ENCODE measurements at places on chromosomes 13 and 19.

GRCh38 chr19:10612499-10613119 is 12.7 kb upstream of the SLC44A2 start:
- DNase-seq, result no peak

DNA sequence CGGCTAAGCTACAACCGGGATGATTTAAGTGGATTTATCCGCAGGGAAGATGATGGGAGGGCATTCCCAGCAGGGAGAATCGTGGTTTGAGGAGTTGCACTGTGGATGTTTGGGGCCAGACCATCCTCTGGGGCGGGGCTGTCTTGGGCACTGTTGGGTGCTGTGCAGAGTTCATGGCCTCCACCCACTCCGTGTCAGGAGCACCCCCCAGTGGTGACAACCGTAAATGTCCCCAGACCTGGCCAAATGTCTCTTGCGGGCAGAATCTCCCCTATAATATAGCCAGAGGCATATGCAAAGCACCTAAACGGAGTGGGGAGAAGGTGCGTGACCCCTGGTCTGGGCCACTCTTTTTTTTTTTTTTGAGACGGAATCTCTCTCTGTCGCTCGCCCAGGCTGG is 40.2 kb downstream of the SMIM24 start:
- DNase-seq, result peak; percentile 30

- no peak for DNase-seq
Observed at GRCh38 chr19:5683177-5683886, 2.5 kb downstream of the HSD11B1L start.

- peak; percentile 24 for DNase-seq
Observed at GRCh38 chr13:106118050-106118449, 417.4 kb downstream of the EFNB2 start.

DNA sequence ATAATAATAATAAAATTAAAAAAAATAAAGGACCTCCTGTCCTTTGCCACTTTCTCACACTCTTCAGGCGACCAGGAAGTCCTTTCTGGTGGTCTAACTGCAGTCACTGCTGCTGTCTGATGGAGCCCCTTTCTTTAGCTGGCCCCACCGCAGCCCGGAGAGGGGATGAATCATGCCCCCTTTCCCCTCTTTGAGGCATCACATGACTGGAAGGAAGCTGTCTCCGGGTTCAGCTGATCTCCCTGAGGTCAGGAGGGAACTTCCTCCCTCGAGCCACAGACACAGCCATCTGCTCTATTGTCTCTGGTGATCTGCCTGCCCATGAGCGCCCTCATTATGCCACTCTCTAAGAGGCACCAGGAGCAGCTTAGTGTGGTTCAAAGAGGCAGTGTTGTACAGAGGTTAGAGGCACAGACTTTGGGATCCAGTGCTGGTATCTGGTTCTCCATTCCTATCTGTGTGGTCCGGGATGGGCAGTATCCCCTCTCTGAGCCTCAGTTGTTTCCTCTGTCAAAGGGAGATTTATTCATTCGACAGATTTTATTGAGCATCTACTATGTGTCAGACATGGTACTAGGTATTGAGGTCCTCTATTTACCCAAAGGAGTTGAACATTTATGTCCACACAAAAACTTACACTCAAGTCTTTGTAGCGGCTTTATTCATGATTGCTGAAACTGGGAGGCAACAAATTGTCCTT is 30.0 kb downstream of the VAV1 start:
- DNase-seq, result no peak

DNA sequence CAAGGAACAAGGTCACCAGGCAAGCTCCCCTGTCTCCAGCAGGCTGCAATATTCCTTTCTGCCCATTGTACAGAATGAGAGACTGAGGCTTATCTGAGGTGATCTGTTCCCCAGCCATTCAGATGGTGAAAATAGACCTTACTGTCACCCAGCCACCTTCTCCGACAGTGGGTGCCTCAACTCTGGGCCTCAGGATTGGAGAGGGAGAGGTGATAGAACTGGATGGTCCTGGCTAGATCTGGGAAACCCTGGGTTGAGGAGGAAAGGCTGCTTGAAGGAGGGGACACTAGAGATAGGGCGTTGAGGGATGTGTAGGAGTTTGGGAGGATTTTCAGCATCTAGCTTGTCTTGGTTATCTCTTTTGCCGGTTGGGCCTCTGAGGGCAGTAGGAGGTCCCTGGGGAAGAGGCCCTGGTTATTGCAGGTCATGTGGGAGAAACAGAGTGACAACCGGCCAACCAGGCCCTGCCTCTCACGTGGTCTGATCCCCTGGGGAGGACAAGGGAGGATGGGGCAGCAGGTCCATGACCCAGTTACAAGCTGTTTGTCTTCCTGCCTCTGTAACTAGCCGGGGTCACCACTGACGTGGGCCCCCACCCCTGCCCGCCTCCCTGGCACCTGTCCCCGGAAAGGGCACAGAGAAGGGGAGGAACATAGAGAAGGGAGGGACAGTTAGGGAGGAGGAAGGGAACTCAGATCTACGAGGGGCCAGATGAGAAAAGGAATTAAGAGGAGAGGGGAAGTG is 8.2 kb downstream of the NFIC start:
- DNase-seq, result no peak

GRCh38 chr19:52527956-52528351 is 486 bp downstream of the ZNF808 start:
- no peak for DNase-seq

DNA sequence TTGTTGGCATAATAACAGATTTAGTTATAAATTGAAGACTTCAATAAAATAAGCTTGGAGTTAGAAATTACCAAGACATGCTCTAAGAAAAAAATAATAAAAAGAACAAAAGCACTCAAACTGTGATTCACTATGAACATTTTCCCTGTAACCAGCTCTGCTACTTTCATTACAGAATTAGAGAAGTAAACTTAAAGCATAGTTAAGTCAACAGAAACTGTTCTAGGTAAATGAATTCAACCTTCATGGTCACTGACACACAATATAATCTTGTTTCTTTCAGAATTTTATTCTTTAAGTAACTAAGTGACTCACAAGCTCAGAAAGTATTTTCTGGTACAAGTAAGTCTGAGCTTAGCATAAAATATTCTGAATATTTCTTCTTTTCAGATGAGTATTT is 136.3 kb downstream of the KLF5 start:
- no peak for DNase-seq

DNA sequence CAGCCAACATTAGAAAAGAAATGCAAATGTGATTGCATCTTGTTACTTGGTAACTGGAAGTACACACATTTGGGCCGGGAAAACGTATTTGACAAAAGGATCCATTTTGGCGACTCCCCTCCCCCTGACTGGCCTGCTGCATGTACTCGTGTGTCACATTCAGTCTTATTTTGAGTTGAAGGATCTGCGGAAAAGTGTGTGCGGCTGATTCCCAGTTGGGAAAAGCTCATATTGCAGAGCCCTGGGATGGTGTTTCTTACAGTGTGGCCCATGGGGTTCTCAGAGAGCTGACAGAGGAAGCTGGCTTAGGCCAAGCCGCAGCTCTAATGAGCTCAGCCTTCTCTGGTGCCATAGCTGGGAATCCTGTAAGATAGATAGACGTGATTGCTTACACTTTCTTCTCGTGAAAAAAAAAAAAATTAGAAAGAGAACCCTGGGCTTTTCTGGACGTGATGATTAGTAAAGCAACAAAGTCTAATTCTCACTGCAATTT is 170.3 kb upstream of the ARGLU1 start:
- DNase-seq, result no peak

- no peak for DNase-seq
Observed at GRCh38 chr19:5193192-5193591, 147.4 kb downstream of the PTPRS start.

DNA sequence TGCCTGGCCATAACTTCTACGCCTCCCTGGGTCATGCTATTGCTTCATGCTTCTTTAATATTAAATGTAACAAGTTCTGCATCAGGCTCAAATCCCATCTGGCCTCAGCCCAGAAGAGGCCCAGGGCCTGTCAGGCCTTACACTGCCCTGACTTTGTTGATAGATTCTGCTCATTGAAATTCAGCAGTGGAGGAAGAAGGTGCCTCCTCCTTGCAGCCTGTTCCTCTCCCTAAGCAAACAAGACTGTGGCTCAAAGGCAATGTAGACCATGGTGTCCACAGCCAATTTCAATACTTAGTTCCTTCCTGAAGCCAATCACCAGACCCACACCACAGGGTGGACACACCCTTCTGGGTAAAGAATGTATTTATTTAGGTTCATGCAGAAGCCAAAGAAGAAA is 59.4 kb downstream of the LACC1 start:
- DNase-seq, result no peak

DNA sequence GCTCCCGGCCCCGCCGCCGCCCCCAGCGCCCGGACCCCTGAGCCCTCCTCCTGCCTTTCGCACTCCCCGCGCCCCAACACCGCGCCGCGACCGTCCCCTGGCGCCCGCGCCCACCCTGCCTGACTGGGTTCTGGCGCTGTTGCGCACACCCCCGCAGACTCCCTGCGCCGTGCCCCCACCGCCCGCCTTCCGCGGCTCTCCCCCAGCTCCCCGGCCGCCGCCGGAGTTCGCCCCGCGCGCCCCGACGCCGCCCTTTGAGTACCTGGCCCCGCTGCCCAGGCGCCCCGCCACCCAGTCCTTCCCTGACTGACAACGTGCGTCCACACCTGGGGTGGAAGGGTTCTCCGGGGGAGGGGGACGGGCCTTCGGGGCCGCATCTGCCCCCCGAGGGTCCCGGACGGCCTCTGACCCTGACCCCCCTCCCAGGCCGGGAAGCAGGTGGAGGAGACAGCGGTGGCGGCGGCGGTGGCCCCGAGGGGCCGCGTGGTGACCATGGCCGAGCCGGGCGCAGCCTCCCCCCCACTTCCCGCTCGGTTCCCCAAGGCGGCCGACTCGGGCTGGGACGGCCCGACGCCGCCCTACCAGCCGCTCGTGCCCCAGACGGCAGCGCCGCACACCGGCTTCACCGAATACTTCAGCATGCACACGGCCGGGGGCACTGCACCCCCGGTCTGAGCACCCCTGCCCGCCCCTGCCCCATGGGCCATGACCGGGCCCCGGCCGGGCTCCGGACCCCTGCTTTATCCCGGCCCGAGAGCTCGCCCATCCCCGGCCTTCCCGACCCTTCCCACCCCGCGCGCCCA is 1.4 kb upstream of the MEGF8 start:
- DNase-seq, result no peak

GRCh38 chr19:14111486-14111885 is 6.1 kb downstream of the PRKACA start:
- DNase-seq, result no peak

DNA sequence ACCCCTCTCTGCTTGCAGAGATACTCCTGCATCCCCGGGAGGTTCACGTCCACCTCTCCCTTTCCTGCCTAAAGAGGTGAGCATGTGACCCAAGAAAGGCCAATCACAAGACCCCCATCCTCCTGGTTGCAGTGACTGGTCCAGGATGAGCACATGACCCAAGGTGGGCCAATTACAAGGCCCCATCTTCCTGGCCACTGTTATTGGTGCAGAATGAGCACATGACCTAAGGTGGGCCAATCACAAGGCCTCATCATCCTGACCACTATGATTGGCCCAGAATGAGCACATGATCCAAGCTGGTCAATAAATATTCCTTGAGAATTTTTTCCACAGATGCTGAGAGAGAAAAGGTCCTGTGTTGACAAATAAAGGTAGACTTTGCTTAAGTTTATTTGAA is 350.7 kb downstream of the EFNB2 start:
- DNase-seq, result no peak

DNA sequence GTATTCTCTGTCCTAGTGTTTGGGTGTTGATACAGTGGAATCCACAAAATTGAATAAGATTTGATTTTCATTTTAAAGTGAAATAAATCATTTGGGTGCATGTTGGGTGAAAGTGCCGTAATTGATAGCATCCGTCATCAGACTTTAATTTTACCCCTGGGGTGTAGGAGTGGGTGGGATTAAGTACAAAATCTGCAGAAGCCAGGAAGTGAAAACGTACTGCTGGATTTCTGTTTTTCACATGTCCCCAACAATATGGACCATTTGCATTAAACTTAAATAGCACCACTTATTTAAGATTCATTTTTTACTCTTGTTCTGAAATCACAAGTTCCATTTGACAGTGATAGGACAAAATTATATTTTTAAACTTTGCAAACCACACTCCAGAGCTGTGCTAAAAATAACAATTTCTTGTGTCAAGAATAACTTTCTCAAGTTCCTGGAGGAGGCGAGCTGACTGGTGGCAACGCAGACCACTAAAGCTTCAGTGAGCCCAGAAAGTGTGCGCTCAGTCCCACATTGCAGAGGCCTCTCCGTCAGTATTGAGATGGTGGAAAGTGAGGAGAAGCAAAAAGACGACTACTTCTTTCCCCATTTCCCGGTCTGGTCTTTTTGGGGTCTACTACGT is 71.3 kb downstream of the ARHGEF7 start:
- DNase-seq, result no peak

GRCh38 chr13:113351514-113352026 is 12.4 kb downstream of the GRTP1 start:
- DNase-seq, result no peak

DNA sequence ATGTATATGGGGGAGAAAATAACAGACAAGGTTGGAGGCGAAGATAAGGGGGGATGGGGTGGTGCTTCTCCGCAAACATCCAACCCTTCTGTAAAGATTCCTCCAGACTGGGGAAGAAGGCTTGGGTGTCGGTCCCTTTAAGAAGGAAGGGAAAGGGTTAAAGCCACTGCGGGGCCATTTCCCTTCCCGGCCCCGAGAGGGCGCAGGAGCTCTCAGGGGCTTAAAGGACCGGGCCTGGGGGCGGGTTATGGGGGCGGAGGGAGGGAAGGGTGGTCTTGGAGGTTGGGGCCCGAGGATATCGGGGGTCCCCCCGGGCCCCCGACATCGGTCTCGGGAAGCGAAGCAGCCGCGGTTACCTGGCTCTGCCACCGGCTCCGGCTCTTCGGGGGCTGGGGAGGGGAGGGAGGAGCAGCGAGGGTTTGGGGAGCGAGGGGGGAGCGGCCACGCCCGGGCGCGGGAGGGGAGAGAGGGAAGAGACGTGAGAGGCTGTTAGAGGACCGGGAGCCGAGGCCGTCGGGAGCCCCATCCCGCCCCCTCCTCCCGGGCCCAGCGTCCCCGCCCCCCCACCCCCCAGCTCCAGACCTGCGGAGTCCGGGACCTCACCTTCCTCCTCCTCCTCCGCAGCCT is 2.8 kb downstream of the TNNT1 start:
- peak; percentile 24 for DNase-seq

DNA sequence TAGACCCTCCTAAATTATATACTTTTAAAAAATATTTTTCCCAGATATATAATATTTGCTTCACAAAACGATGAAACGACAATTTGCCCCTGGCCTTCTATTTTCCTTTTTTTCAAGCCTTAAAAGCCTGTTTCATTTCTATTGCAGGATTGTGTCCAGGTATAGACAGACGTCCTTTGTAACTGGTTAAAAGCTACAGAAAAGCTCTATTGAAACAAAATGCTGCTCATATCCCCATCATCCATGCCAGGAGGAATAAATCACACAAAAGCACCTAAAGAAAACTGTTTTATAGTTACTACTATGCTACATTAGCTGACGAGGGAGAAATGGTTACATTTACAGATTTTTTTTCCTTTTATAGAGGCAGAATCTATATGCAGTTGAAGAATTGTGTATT is 765.1 kb downstream of the DIAPH3 start:
- DNase-seq, result no peak

Measured in fibroblast of pulmonary artery (primary cell).